Daoy (cell line): ENCODE measurements at places on chromosomes 16 and 17. TPM values are rescaled to one million over a fixed set of nuclear protein-coding genes. Genes with fewer than 3 reads are reported as not detected.

The C16orf74 gene
- 14.1 and 17.8 TPM in 2 replicates for total RNA-seq

The CCL23 gene
- not detected in 2 replicates for total RNA-seq

DNA sequence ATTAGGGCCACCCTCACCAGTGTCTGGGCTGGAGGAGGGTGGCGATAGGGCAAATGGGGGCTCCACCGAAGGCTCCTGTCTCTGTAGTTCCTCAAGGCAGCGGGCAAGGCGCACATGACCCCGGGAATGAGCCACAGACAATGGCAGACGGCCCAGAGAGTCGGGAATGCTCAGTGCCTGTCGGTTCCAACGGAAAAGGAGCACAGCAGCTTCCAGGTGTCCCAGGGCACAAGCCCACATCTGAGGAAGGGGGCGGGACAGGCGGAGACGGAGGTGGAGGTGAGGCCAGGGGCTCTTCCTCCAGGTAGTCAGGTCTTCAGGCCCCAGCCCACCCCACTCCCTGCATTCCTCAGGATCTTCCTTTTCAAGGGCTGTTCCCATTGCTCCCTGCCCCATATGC is 5.1 kb upstream of the SPAG7 start:
- no peak for DNase-seq

- peak; percentile 72 for DNase-seq
Measured at GRCh38 chr16:86771506-86772460, 193.4 kb downstream of the FOXL1 start.

GRCh38 chr17:5541610-5542202 is 42.6 kb downstream of the NLRP1 start:
- DNase-seq = no peak
